ENCODE measurements at places on chromosomes 16 and 17. TPM values are rescaled to one million over a fixed set of nuclear protein-coding genes. Genes with fewer than 3 reads are reported as not detected.

GRCh38 chr17:68053231-68054013 lies 17.9 kb downstream of the KPNA2 start:
- no peak for DNase-seq

The SKAP1 gene
- 0.70 TPM for polyA plus RNA-seq

GRCh38 chr17:17416007-17416399 lies 60.8 kb upstream of the MED9 start:
- DNase-seq: no peak

- no peak for DNase-seq
These were observed 42.3 kb upstream of the CCNF start for GRCh38 chr16:2386990-2387389.
